ENCODE measurements at places on chromosomes 3 and 15.
A peak's percentile ranks its signal among the peaks of the same experiment; 100 is the strongest.

- no peak for DNase-seq
These were observed 63.3 kb downstream of the RPLP1 start for GRCh38 chr15:69515926-69516325.

DNA sequence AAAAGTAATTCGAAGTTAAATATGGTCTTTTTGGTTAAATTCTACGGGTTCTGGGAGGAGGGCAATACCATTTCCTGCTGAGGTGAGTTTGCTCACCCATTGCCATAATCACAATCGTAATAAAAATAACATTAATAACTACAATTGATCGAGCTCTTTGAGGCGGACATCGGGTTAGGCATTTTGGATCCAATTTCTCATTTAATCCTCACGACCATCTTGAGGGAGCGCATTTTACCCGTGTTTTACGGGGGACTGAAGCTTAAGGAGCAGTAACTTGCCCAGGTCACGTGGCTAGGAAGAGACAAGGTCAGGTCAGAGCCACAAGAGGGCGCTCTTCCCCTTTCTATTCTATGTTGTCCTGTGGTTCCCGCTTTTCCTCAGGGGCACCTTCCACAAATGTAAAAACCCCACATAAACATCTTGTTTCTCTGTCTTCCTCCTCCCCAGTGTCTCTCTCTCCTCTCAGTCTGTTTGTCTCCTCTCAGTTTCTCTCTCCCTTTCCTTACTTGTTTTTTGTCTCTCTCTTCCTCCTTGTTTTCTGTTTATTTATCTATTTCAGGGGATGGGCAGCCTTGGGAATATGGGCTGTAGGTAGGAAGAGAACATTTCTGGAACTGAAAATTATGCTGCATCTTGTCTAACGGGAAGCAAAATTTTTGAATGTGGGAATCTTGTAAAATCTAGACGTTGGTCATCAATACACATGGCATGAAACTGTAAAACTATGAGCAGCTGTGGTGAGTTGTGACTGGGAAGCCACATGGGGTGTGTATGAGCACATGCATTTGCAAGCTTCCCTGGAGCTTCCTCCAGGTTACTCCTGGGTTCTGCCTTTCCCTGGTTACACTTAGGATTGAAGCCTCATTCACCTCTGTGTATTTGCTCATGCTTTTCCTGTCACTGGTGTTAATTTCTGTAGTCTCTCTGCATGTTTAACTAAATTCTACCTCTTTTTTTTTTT is 71.0 kb downstream of the SQOR start:
- peak; percentile 57 for DNase-seq

GRCh38 chr3:49327485-49327884 is 12.4 kb downstream of the USP4 start:
- DNase-seq = no peak

DNA sequence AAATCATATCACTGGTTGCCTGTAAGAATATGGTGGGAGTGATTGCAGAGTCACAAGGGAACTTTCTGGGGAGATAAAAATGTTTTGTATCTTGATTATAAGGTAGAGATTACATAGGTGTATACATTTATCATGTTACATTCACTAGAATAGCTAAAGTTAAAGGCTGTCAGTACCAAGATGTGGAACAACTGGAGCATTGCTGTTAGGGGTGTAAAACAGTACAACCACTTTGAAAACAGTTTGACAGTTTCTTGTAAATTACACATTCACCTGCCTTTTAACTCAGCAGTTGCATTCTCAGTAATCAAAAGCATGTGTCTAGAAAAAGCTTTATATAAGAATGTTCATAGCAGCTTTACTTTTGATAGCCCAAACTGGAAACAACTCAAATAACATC is 27.6 kb downstream of the RASA2 start:
- no peak for DNase-seq

DNA sequence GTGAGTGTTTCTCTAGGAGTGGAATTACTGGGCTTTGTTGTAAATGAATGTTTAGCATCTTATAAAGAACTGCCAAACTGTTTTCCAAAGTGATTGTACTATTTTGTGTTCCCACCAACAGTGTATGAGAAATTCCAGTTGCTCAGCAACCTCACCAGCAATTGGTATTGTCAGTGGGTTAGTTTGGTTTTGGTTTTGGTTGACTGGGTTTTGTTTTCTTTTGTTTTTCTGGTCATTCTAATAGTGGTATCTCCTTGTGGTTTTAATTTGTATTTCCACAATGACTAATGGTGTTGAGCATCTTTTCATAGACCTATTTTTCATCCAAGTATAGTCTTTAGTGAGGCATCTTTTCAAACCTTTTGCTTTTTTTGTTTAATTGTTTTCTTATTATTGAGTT is 27.1 kb downstream of the FILIP1L start:
- no peak for DNase-seq

DNA sequence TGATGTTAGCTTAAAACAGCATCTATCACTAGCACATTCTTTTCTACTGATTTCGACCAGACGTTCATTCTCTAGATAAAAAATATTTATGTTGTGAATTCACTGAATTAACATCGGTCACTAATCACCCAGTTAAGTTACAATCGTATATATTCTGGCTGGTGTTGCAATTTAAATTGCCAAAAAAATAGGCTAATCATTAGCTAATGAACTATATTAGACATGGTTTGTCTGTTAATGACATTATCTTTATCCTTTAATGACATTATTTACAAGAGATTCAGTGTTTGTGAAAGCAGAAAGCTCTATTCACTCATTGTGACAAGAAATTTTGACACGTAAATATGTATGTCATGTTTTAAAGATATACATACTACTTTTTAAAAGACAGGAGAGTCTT is 6.7 kb downstream of the GHSR start:
- no peak for DNase-seq

DNA sequence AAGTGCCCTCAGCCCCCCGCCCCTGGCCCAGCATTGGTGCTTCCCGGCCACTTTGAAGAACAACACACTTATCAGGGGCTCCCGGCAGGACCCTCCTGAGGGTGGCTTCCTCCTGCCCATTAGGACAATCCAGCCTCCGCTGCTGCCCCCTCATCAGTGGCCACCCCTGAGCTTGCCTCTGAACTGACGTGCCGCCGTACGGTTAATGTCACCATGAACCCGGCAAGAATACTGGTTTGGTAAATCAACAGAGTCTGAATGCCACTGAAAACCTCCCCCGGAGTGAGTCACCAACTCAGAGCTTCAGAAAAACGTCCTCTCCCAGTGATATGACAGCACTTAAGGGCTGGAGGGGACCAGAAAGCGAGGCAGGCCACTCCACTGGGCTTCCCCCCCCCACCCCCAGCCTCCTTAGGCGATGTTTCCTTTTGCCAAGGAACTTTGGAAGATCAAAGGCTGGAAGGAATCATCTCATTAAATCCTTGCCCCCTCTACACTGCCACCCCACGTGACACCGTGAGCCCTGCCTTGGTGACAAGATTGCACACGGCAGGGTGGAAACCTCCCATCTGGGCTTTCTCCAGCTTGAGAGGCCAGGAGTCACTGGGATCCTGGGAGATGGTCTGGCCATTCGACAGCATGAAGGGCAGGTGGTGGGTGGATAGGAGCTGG is 142.1 kb downstream of the NUP210 start:
- no peak for DNase-seq

- no peak for DNase-seq
These were observed 593.1 kb upstream of the MDFIC2 start for GRCh38 chr3:70905491-70905890.

- DNase-seq = no peak
These were observed 9.8 kb upstream of the TXNRD3 start for GRCh38 chr3:126664591-126665214.

GRCh38 chr3:58025406-58025805 is 17.2 kb downstream of the FLNB start:
- no peak for DNase-seq

GRCh38 chr15:63323798-63324563 is 46.6 kb downstream of the APH1B start:
- no peak for DNase-seq

DNA sequence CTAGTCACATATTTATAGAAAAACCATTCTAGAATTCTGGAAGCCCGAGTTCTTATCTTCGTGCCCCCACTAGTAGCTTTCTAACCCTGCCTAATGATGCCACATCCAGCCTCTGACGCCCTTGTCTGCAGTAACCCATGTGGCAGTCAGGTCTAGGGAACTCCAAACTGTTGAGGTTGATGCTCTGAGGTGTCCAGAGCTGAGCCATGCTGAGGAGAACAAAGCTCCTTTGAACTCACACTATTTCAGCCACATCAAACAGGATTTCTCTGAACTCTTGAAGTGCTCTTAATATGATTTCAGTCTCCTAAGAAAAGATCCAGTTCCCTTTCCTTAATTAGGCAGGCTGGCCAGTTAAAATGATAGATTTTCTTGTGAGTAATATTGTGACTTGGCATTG is 150.5 kb upstream of the ST8SIA2 start:
- no peak for DNase-seq

DNA sequence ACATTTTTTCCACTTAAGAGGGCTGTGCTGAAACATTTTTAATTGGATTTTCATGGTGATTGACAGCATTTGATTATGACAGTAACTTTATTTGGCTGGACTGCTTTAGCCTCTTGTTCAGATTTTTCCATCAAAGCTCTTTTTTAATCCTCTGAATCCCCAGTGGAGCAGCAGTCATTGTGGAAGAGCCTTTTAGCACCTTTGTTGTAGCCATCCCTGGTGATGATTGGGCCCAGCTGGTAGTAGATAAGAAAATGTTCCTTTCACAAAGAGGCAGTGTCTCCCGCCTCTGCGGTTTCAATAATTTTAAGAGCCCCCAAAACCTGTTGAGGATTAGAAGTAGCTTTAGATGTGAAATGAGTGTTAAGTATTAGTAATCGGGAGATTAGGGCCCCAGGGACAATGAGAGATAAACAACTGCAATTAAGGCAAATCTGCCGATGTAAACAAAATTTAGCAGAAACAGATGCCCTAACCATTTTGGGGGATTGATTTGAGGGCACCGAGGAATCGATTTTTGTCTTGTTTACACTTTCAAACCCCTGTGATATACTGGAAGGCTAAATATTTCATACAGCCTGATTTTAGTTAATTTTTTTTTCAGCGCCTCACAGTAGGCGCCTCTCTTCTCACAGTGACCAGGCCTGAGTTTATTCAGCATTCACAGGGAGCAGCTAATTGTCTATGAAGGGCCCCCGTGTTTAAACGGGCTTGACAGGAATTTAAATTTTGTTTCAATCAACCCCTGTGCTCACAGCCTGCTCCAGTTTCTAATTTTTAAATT is 43.2 kb upstream of the SKOR1 start:
- no peak for DNase-seq

DNA sequence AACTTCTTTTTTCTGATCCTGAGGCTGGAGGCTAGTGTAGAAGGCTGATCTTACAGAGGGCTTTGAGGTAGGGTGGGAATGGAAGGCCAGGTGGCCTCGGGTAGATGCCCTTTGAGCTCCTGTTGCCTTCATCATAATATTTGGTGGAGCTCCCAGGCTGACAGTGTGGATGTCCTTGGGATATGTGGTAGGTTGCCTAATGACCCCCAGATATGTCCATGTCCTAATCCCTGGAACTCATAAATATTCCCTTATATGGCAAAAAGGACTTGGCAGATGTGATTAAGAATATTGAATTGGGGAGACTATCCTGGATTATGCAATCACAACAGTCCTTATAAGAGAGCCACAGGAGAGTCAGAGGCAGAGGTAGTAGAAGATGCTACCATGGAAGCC is 5.5 kb downstream of the ADAMTSL3 start:
- no peak for DNase-seq

GRCh38 chr3:81938681-81939080 is 177.2 kb upstream of the GBE1 start:
- no peak for DNase-seq

DNA sequence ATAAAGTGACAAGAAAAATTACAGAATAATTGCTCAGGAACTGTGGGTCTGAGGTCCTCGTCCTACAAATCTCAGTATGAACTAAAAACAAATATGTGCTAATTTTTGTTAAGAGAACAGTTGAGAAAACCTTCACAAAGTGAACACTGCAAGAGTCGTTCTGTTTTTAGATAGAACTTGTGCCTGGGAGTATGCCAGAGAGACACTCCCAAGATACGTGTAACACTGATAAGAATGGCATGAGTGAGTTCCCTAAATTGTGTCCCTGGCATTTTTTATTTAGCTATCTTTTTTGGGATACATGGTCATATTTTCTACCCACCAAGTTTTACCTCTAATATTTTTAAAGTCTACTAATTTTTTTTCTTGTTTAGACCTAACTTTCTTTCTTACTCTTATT is 860.0 kb upstream of the NR2F2 start:
- no peak for DNase-seq

GRCh38 chr3:185549651-185550111 is 2.7 kb downstream of the LIPH start:
- no peak for DNase-seq

- DNase-seq = no peak
These were observed 64.6 kb downstream of the ESYT3 start for GRCh38 chr3:138498991-138499390.

GRCh38 chr3:167102071-167102470 is 278.0 kb downstream of the ZBBX start:
- DNase-seq = no peak

DNA sequence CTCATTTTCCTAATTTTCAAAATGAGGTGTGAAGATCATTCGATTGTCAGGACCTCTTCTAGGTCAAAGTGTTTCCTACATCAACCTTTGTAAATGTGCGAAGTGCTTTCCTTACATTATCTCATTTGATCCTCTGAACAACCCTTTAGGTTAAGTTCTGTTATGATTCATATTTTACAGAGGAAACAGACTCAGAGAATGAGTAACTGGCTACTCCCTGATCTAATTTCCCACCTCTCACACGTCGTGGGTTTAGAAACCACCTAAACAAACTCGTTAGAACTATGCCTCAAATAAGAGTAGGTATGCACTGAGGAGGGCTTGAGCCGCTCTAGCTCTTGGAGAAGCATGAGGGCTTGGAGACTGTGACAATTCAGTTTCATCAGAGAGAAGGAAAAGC is 148.6 kb downstream of the CD47 start:
- no peak for DNase-seq

DNA sequence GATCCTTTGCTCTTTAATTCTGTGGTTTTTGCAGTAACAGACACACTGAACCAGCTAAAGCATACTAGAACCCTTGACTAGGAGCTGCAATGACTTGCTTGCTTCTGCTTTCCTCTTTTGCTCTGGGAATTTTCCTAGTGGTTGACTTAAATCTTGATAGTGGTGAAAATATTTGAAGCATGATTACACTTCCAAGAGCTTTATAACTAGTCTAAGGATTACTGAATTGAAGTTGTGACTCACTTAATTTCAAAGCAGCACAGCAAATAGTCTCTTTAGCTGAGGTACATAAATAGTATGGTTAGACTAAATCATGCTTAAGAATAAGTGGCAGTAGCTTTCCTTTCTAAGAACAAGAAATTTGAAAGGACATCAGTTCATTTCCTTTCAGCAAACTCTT is 513.5 kb upstream of the GBE1 start:
- DNase-seq = no peak

- no peak for DNase-seq
These were observed 14.0 kb downstream of the CHCHD4 start for GRCh38 chr3:14110699-14111098.

- DNase-seq = no peak
These were observed 387.2 kb upstream of the SGO1 start for GRCh38 chr3:20573175-20573574.

Data from activated T-cell treated with anti-CD3 and anti-CD28 coated beads for 1 hour (primary cell).